ENCODE measurements at places on chromosomes 12 and 14. TPM values are rescaled to one million over a fixed set of nuclear protein-coding genes. Genes with fewer than 3 reads are reported as not detected.

EML5 gene
- total RNA-seq = 7.0 TPM

SMOC1 gene
- 8.0 TPM for total RNA-seq

SLC25A47 gene
- not detected for total RNA-seq

- no peak for DNase-seq
Measured at GRCh38 chr12:120858306-120859088, 45.7 kb downstream of the SPPL3 start.

GRCh38 chr12:6080149-6081045 is 44.1 kb downstream of the VWF start:
- no peak for DNase-seq

GRCh38 chr12:75819512-75819911 is 212.1 kb downstream of the PHLDA1 start:
- no peak for DNase-seq

DNA sequence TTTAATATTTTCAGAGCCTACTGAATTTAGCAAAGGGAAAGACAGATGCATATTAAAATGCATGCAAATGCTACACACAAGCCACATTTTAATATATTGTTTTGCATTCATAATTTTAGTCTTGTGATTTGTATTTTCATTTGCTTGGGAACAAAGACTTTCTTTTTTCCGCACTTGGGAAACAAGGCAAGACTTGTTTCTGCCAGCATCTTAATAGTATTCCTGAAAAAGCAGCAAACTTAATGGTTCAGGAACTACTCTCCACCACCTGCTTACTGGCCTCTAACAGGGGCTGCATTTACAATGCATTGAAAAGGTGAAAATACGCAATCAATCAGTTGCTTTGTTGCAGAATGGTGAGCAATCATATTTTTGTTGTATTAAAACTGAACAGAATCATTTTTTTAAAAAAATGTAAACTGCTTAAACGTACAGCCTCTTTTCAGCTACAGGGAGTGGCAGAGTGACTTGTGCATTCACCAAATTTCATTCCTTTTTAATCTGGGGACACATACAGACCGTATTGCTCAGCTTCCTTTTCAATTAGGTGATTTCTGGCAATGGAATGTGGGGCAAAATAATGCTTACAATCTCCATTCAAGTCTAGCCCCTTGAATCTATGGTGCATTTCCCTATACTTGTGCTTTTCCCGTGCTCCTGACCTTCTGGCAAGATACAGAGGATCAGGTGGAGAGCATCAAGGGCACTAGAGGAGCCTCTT is 144.1 kb upstream of the BTG1 start:
- no peak for DNase-seq

GRCh38 chr12:61514016-61514415 is 746.2 kb upstream of the USP15 start:
- DNase-seq = no peak

DNA sequence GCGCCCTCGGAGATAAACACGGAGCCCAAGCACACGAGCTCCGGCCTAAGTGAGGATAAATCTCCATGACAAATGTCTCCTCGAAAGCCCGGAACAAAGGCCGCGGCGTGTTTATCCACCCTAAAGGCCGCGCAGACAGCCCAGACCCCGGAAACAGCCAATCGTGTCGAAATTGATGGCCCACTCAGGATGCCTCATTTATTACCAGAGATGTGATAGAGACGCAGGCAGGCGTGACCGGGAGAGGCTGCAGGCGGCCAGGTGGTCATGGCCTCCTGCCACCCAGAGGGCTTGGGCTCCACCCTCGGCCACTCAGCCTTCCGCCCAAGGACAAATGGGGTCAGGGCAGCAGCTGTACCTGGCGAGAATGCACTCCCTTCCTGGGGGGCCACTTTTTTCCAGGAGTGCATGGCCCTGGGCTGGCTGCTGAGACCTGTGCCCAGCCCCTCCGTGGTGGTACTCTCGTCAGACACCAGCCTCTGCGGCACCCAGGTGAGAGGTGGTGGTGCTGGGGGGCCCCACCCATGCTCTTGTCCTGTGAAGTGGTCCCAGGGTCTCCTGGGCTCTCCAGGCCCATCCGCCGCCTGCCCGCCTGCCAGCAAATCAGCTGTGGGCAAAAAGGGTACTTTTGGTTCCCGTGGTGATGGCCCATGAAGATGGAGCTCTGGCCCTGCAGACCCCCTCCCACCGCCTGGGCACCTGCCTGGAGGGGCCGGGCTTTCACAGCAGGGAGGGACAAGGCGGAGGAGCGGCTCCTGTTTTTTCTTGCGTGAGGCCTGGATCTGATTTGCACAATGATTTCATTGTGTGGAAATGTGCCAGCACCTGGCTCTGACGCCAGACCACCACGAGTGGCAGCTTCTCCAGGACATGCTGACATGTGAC is 211.5 kb upstream of the C14orf180 start:
- DNase-seq = no peak

DNA sequence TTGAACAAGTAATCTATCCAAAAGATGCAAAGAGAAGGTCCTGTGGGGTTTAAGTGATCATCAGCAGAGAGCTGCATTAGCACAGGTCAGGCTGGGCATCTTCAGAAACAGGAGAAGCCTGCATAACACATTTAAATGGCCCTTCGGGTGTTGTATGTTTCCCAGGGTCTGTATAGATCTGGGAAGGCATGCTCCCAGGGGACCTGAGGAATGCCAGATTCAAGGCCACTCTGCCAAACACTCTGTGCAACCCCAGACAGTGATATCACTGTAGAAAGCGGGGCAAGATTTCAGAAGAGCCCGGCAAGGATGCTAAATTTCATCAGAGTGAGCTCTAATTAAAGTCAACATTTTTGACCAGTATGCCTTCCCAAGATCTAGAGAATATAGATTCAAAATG is 92.9 kb downstream of the ARMH4 start:
- no peak for DNase-seq

GRCh38 chr12:1795785-1796514 is 24.4 kb upstream of the LRTM2 start:
- DNase-seq = peak; percentile 53

GRCh38 chr14:37194698-37195097 is 3.0 kb upstream of the MIPOL1 start:
- no peak for DNase-seq

- no peak for DNase-seq
Measured at GRCh38 chr14:76375947-76376404, at the start of gene ESRRB. TSS of gene ESRRB (plus strand) at chr14:76376137. CDS start at chr14:76376402, 265 bp downstream.

DNA sequence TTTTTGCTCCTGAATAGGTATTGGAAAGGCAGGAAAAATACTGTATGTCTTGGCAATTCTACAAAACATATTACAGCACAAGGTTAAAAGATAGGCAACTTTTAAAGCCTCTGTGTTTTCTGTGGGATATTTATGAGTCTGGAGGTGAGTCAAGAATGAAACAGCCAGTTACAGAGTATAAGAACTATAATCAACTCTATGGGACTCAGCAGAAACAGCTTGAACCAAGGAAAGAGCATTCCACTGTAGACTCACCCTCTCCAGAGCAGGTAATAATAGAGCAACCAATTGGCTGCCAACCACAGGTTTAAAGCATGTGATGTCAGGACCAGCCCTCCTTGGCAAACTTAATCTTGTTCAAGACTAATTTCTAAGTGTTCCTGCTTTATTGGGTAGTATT is 100.5 kb upstream of the MDM1 start:
- no peak for DNase-seq

DNA sequence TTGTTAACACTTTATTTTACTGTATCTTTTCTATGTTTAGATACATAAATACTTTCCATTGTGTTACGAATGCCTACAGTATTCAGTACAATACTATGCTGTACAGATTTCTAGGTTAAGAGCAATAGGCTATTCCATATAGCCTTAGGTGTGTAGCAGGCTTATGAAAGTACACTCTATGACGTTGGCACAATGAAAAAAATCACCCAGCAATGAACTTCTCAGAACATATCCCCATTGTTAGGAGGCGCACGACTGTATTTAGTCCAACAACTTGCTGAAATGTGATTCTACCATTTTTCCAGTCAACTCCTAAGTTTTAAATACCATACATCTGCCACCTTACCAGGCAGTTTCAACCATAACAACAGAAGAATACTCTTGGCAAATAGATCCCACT is 1.8 kb downstream of the PARP11 start:
- no peak for DNase-seq

Data from urinary bladder (tissue), 4 donors.